ENCODE measurements at places on chromosomes 6 and 20. TPM values are rescaled to one million over a fixed set of nuclear protein-coding genes. Genes with fewer than 3 reads are reported as not detected.

NHSL1 gene
- total RNA-seq, result 48.5 TPM

RAET1E gene
- total RNA-seq, result not detected

KIF13A gene
- total RNA-seq, result 29.8 TPM

FILIP1 gene
- total RNA-seq, result 3.8 TPM

CLPSL2 gene
- total RNA-seq, result not detected

DNMT3B gene
- 1.4 TPM for total RNA-seq

HLA-DOB gene
- under 0.01 TPM for total RNA-seq

LCA5 gene
- total RNA-seq, result 2.2 TPM

PTK7 gene
- total RNA-seq, result 37.8 TPM

SLC26A8 gene
- not detected for total RNA-seq

GGTLC1 gene
- total RNA-seq, result not detected

SNRPB2 gene
- 34.3 TPM for total RNA-seq

ALDH8A1 gene
- 0.25 TPM for total RNA-seq
